ENCODE measurements at places on chromosomes 12 and 14. TPM values are rescaled to one million over a fixed set of nuclear protein-coding genes. Genes with fewer than 3 reads are reported as not detected.

The KSR2 gene
- 1.7 TPM for total RNA-seq

The HOXC4 gene
- not detected for total RNA-seq

The GUCY2C gene
- not detected for total RNA-seq

The CD27 gene
- not detected for total RNA-seq

The LMNTD1 gene
- total RNA-seq = not detected

The NUAK1 gene
- total RNA-seq = 43.0 TPM

The TEDC1 gene
- total RNA-seq = 19.0 TPM

The TSPAN19 gene
- total RNA-seq = not detected

The KRT74 gene
- not detected for total RNA-seq

The PRICKLE1 gene
- total RNA-seq = 18.0 TPM

The B4GALNT3 gene
- not detected for total RNA-seq

The HOXC5 gene
- total RNA-seq = not detected

The MEG3 gene
- 12.7 TPM for total RNA-seq

The KRT7 gene
- 206 TPM for total RNA-seq

The EML5 gene
- total RNA-seq = 0.29 TPM

The TCL1B gene
- not detected for total RNA-seq

The CCDC63 gene
- total RNA-seq = not detected

The BDKRB2 gene
- not detected for total RNA-seq

The SLC6A12 gene
- not detected for total RNA-seq

The MAP3K9 gene
- under 0.01 TPM for total RNA-seq

The MBIP gene
- 16.0 TPM for total RNA-seq

The GLT8D2 gene
- 2.2 TPM for total RNA-seq

The GLI1 gene
- total RNA-seq = not detected

The ACVRL1 gene
- total RNA-seq = 422 TPM

The AGAP2 gene
- total RNA-seq = 0.36 TPM
